Activated T-helper 9 cell treated with anti-CD3 and anti-CD28 coated beads, Interleukin-2, amount 50 U/mL, for 16 hours (primary cell): ENCODE measurements at places on chromosomes 7 and 10.

GRCh38 chr10:34606890-34607289 is 208.2 kb downstream of the PARD3 start:
- DNase-seq: no peak

DNA sequence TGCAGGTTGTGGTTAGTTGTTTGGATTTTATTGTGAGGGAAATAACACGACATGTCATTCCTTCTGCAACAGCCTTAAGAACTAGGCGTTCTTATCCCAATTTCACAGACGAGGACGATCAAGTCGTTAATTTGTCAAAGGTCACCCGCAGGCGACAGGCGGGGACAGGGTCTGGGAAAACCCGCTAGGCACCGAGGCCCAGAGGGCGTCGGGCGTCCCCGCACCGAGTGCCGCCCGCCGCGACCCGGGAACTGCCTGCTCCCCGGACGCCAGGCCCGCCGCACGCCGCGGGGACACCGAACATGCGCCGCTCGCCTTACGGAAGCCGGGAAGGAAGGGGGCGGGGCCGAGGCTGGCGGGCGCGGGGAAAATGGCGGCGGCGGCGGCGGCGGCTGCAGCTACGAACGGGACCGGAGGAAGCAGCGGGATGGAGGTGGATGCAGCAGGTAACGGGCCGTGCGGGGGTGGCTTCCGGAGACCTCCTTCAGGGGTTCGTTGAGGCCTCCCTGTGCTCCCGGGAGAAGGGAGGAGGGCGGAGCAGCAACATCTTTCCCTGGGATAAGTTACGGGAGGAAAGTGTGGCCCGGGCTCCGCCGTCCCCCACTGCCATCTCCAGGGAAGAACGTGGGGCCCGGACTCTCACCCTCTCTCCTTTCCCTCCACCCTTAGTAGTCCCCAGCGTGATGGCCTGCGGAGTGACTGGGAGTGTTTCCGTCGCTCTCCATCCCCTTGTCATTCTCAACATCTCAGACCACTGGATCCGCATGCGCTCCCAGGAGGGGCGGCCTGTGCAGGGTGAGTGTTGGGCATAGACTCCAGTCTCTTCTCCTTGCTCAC is at the start of gene COPS6:
Gene COPS6 (plus strand): TSS at position 349 of the 837 bp plus-strand sequence. CDS start 22 bp downstream, at position 371.
- peak; percentile 81 for DNase-seq

DNA sequence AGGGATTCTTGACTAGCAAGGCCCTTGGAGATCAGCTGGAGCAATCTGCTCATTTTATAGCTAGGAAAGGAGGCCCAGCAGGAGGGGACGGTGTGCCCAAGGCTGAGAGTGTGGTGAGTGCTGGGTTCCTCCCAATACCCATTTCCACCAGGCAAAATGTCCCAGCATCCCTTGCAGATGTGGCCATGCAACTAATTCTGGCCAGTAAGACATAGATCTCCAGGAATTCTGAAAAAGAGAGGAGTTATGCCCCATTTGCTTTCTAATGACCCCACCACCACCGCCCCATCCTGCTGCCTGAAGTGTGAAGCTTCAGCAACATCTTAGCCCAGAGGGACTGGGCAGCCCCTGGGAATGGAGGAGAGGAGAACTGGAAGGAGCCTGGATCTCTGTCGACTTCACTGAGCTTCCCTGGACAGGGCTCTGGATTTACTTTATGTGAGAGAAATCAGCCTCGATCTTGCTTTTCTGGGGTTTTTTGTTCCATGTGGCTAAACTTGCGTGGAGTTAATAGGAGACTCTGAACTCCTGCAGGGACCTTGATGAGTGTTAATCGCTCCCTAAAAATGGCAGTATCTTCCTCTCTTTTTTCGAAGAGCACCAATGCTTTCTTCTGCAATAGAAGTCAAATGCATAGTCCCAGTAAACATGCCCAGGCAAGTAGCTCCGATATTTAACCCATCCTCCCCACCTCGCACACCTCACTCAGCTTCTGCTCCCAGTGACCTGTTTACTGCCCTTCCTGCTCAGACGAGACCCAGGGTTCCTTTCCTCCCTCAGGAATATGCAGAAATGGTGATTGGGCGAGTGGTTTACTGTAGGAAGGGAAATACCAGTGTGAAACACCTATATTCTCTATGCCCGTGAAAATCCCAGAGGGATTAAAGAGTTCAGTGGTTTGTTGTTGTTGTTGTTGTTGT is 127.5 kb upstream of the GPR26 start:
- no peak for DNase-seq

DNA sequence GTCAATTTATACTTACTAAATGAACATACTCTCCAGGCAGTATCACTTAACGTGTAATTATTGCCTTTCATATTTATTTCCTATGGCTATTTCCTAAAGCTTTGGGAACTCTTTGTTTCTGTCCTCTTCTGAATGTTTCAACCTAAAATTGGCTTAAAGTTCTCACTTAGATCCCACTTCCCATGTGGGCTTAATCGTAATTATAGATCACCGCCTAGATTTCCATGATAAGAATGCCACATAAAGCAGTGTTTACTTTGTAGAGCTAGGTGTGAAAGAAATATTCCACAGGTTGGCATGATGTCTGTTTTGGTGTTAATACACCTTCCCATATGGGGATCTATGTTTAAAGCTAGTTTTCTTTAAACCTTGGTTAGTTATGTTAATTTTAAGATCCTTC is 1.5 kb downstream of the HDAC9 start:
- DNase-seq: no peak
